ENCODE measurements at places on chromosomes 12 and 14.
A peak's percentile ranks its signal among the peaks of the same experiment; 100 is the strongest.

DNA sequence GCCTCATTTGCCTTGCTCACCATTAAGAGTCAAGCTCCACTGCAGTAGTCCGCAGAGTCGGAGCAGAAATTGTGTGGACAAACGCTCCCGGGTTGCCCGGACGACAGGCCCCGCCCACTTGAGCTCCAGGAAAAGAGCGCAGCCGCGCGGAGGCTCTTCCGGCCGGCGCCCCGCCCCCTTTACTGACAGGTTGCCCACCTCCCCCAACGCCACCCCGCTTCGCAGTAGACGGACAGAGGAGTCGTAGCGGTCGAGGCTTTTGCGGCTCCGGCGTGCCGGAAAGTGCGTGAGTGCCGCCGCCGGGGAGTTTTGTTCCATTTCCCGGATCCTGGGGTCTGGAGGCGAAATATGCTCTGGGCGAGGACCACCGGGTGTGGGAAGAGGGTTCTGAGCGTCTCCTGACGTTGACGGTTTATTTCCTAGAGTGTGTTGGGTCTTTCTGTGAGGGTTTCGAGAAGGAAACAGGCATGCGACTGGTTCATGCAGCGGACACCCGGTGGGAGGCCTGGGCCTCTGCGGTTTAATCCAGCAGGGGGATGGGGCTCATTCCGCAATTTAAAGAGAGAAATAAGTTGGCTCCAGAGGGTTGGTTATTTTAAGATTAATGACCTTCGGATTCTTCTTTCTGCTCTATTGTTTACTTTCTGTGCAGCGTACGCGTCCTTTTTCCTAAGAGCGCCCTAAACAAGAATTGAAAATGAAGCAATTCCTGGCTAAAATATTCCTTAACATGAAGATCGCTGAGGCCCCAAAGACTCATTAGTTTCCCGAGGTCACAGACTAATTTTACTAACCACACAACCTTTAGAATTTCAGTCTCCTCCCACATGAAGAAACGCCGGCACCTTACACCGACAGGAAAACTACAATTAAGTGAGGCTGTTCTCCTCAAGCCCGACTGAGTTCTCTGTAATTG lies at the start of the genes DNAI7 and ETFRF1:
Gene DNAI7 (minus strand): TSS at position 105 of the 916 bp plus-strand sequence. CDS start 82 bp downstream, at position 23.
Gene ETFRF1 (plus strand): TSS at position 182 of the 916 bp plus-strand sequence. CDS start 8,720 bp downstream, outside the sequence.
- DNase-seq: peak; percentile 100

DNA sequence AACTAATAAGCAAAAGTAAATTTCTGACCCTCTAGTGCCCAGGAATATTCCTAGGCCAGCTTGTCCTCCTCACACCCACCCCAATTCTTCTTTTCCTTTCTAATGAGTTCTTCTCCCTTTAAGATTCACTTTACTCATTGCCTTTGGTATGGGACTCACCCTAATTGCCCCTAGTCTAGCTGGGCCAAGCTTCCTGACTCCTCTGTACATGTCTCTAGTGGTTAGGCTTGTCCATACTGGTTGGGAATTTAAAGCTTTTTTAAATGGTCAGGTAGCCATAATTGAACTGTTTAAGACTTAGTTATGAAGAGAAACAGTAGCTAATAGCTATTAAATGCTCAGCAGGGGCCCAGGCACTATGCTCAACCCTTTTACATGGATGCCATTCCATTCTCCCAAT lies 248.2 kb downstream of the C12orf42 start:
- no peak for DNase-seq

DNA sequence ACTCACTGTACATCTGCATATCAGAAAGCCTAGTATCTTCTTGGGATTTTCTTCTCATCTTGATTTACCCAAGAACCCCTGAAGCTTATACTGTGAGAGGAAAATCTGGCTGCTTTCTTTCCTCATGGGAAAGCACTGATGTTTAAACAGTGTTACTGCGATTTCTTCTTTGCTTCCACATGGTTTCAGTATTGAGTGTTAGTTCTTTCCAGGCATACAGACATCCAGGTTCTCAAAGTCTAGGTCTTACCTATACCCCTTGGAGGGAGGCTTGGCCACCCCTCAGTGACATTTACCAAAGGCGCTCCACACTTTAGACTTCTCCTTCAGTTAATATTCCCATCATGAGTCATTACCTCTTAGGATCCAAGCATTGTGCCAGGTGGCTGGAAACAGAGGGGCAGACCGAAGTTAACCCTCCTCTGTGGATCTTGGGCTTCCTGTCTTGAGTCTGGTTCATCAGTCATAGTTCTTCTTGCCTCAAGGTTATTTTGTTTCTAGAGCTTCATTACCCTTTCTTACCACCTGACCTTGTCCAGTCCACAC lies 79.1 kb downstream of the TMEM117 start:
- peak; percentile 12 for DNase-seq

DNA sequence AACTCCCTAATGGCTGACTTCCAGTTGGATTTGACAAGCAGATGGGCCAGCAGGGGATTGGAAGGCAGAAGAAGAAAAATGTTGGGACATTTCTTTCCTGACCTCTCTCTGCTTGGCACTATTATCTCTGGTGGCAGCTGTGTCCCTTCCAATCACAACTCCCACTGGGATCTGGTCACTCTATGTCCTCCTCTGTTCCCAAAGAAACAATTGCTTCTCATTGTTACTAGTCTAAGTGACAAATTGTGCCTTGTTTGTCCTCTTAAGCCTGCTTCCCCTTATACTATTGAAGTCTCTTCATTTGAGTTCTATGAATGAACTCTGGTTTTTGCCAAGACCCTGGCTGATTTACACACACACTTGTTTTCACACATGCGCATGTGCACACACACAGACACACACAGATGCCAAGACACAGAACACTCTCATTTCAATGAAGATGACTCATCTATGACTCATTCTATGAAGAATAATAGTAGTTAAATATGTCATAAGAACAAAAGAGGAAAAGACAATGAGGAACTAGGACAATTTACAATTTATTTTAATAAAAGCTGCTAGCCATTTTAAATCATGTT lies 83.0 kb upstream of the FAR2 start:
- DNase-seq: peak; percentile 87

DNA sequence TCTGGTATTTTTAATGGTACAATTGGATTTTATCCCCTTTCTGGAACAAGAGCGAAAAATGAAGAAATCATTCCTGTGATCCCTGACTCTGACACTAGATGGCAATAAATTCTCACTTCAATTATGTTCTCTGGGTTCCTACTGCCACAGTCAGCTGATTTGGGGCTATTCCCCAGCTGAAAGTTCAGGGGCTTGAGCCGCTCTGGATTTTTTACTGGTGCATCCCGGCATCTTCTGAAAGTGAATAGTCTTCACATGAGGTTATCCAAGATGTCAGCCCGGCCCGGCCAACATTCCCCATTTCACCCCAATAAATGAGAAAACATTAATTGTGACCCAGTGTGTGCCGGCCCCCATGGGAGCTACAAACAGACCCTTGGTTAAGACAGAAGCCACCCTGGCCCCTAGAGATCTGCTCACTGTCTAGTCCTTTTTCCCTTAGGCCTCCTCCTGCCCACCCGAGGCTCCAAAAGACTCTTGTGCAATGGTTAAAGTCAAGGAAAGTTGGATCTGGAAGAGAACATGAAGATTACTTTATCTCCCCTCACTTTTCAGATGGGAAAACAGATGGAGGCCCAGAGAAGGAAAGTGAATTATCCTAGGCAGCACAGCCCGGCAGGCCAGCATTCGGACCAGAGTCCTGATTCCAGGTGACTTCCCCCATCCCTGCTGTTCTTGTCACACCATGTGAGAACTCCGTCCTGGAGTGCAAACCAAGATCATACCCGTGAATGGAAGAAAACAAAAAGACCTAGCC lies 20.8 kb downstream of the CKAP4 start:
- peak; percentile 69 for DNase-seq

DNA sequence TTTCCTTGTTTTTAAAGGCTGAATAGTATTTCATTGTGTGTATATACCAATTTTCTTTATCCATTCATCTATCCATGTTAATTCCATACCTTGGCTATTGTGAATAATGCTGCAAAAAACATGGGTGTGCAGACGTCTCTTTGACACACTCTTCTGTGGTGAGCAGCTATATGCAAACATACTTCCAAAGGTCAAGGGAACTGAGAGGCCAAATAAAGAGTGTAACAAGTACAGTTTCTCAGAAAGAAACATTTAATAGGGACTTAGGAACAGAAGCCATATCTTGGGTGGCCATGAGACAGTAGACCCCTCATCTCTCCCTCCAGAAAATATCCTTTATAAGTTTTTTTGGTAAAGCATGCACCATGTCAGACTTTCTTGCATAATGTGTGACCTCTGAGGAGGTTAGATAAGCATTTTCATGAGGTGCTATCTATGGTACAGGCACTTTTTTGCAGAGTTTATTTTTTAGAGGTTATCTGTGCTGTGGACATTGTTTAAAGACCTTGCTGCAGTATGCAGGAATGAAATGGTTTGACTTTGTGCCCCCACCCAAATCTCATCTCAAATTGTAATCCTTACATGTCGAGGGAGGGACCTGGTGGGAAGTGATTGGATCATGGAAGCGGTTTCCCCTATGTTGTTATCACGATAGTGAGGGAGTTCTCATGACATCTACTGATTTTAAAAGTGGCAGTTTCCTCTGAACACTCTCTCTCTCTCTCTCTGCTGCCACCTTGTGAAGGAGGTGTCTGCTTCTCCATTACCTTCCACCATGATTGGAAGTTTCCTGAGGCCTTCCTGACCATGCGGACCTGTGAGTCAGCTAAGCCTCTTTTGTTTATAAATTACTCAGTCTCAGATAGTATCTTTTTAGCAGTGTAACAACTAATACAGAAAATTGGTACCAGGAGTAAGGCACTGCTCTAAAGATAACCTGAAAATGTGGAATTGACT lies 1202.3 kb downstream of the GALC start:
- peak; percentile 2 for DNase-seq

DNA sequence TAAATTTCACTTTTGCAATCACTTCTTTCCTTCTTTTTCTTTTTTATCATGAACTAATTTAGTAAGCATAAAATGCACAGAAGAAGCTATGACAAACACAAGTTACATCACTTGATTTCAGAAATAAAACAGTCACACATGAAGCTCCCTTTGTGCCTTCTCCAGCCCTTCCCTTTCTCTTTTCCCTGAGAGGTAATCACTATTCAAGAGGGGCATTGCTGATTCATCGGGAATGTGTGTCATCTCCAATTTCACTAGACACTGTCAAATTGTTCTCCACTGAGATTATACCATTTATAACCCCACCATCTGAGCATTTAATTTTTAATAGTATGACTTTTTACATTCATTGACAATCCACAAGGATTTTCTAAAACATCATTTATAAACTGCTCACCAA lies 91.6 kb upstream of the PTPRQ start:
- DNase-seq: no peak

GRCh38 chr12:114529966-114530365 lies 124.0 kb upstream of the TBX5 start:
- DNase-seq: no peak

- no peak for DNase-seq
Observed at GRCh38 chr12:128698301-128698972, 125.3 kb downstream of the SLC15A4 start.

GRCh38 chr14:89401241-89401640 lies 15.8 kb downstream of the FOXN3 start:
- DNase-seq: no peak

GRCh38 chr12:68871396-68871795 lies 61.6 kb downstream of the CPM start:
- no peak for DNase-seq

Data from NB4 (cell line).